RPMI8226 (cell line): ENCODE measurements at places on chromosomes 12 and 14.

- no peak for DNase-seq
Observed at GRCh38 chr14:54343272-54344121, 53.3 kb upstream of the CDKN3 start.

DNA sequence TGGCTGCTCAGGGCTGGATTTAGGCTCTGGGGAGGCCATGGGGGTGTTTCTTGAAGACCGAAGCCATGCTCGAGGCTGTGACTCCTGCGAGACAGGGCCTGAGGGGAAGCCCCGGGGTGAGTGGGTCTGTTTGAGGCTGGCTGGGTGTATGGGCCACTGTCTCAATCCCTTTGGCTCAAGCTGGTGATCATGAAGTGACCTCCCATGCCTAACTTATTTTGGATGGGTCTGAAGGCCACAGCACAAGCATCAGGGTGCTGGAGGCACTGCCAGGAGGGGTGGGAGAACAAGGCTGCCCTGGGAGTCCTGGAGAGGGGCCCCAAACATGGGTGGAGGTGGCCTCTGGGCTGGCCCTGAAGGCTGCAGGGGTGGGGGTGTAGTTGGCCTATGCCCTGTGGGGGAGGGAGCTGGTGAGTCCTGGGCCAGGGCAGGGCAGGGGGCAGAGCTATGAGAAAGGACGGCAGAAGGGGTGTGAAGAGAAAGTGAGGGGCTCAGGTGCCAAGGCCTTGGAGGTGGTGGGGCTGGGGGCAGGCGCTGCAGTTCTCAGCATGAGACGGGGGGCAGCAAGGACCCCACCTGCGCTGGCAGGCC, 100.9 kb downstream of the KIF26A start:
- no peak for DNase-seq

DNA sequence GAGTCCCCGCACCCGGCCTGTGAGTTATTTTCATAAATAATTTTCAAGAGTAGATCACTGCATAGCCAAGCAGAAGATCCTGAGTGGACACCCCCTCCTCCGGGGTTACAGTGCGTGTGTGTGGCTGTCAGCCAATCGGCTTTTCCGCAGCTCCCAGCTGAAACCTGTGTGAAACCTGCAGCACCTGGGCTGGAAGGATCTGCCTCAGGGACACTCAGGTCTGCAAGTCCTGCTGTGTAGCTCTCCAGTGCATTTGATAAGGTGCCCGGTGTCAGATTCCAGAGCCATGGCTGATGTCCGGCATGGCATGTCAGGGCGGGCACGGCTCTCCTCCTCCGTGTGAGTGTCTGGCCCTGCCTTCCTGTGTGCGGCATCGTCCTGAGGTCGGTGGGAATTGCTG, 124.8 kb downstream of the GLT1D1 start:
- DNase-seq: no peak

GRCh38 chr14:79161571-79161970, 991.4 kb downstream of the NRXN3 start:
- DNase-seq: peak; percentile 20

DNA sequence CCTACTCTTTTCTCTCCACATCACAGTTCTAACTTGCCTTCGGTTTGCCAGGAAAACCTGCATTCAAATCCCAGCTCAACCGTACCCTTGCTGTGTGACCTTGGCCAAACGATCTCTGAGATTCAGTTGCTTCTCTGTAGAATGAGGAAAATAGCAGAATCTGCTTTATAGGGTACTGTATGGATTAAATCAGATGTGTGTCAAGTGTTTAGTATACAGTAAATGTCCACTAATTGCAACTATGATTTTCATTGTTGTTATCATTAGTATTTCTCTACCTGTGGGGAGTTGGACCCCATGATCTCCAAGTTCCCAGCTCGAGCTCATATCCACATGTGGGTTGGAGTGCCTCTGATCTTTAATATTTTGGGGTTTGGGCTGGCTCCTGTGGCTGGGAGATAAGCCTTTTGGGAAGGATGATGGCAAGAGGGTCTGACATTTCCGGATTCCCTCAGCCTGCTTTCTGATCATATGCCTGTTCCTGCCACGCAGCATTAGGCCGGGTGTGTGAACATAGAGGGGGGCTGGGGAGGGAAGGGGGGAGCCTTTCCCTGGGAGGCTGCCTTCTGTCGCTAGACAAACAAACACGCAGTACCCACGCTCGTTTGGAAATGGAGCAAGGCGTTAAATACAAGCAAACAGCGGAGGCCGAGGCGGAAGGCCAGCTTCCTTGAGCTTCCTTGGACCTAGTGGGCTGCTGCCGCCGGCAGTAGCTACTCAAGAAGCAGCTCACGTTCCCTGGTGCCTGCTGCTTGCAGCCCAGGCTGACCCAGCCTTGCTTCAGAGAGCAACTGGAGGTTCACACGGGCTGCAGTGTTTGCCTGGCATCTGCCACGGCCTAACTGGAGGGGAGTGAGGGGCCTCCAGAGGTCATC, 213.5 kb upstream of the LHX5 start:
- DNase-seq: no peak

DNA sequence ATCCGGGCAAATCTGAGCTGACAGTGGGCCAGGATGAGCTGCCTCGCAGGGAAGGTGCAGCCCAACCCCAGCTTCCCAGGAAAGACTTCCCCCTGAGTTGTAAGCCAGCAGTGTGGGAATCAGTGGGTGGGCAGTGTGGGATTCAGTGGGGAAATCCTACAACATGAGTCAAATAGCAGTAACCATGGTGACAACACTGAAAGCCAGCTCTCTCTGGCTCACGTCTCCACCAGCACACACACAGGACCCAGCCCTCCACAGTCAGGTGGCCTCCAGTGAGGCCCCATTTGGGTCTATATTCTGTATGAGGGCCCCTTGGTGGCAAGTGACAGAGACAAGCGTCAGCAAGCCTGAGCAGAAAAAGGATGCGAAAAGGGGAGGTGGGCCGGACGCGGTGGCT, 6.0 kb upstream of the LGALS3 start:
- no peak for DNase-seq

GRCh38 chr12:51897181-51897580, 9.3 kb downstream of the ANKRD33 start:
- DNase-seq: no peak

DNA sequence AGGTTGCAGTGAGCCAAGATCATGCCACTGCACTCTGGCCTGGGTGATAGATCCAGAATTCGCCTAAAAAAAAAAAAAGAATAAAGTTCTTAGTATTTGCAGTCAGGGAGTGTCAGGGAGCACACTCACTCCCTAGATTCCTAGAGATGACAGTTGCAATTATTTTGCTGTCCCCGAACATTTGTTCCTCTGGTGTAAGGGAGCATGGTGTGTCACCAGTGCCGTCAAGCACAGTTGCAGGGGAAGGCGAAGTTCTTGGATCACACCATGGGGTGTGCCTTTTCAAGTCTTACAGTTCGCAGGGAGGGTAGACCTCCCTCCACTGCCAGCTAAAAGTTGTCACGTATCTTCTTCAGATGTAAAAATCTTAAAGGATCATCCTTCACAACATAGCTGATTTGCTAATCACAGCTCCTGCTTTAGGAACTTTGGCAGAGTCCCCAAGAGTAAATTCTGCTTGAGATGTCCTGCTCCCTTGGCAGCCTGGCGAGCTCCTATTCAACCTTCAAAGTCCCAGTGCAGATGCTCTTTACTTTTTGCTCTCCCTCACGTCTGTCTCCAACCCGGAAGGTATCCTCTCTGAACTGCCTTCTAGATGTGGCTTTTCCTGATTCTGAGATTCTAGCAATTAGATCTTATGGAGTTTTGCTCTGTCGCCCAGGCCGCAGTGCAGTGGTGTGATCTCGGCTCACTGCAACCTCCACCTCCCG, 11.3 kb downstream of the ACACB start:
- no peak for DNase-seq

GRCh38 chr12:45148619-45149018, 67.3 kb upstream of the ANO6 start:
- no peak for DNase-seq

GRCh38 chr12:119802472-119802871, 74.6 kb downstream of the CIT start:
- no peak for DNase-seq

- no peak for DNase-seq
Observed at GRCh38 chr12:116000252-116000651, 277.2 kb downstream of the MED13L start.

DNA sequence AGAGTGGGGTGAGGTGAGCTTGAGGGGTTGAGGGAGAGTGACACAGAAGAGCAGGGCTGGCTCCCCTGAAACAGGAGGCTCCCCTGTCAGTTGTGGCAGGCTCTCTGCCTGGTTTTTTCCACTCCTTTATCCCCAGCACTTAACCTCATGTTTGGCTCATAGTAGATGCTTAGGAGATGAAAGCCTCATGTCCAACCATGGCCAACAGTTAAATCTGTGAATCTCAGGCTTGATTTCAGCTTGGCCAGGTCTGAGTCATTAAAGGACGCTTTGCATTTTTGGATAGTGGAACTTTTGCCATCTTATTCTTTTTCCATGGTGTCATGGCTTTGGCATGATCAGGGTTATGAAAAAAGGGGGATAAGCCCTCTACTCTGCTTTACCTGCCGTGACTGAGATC, 117.2 kb downstream of the CACNA1C start:
- DNase-seq: no peak

DNA sequence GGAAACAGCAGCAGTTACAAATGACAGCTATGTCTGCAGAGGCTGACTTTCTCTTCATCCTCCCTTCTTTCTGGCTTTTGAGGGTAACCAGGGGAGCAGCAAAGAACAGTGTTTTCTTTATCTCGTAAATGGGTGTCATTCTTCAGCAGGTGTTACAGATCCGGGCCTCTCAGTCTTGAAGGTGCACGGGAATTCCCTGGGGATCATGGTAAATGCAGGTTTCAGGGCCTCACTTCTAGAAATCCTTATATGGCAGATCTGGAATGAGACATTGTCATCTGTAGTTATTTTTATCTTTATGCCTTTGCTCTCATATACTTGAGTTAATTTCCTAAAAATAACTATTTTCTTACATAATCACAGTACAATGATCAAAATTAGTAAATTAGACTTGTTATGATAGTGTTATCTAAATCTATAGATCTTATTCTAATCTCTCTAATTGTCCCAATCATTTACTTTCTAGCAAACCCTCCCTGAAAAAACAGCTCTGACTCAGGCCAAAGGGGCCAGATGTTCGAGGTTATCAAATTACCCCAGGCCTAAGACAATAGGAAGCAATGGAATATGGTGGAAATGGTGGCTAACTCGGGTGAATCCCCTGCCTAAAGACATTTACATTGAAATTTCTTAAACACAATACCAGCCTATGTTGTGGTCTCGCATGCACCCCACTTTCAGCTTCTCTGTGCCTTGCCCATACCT, 145.0 kb downstream of the CAND1 start:
- DNase-seq: no peak

DNA sequence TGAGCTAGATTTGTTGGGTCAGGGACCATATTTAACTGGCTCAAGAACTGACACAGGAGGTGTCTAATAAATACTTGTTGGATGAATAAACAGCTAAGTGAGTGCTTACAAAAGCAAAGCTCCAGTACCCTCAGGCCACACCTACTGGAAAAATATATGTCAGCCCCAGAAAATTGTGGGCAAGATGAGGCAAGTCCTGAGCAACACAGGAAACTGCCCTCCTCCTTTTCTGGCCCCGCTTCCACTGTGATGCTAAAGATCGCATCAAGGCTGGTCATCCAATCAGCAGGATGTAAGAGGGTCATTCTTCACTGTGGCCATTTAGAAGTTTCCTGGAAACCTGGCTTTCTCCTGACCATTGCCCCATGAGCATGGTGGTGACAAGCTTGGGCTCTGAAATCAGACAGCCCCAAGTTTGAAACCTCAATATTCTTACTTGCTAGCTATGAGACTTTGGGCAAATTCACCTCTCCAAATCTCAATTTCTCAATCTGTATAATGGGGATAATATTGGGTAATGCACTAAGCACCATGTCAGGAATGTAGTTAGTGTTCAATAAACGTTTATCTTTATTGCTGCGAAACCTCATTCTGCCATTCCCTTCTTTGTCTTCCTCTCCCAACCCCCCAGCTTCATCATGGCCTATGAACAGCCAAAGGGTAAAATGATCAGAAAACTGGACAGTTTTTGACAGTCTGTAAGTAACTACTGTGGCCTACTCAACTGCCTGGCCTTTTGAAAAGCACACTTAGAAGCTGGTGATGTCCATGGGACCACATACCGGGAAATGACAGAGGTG, 139.3 kb upstream of the PZP start:
- no peak for DNase-seq
